Natural killer cell (primary cell): ENCODE measurements at places on chromosomes 1 and 21. TPM values are rescaled to one million over a fixed set of nuclear protein-coding genes. Genes with fewer than 3 reads are reported as not detected.

Gene MAB21L3
- not detected for total RNA-seq

Gene SPRR2F
- total RNA-seq, result not detected

Gene LEFTY2
- total RNA-seq, result not detected

Gene RBM11
- total RNA-seq, result 0.60 TPM

Gene S100A7
- total RNA-seq, result not detected

Gene AMY2A
- not detected for total RNA-seq

Gene VCAM1
- not detected for total RNA-seq

Gene NUF2
- total RNA-seq, result 5.6 TPM

Gene LCE2B
- total RNA-seq, result not detected

Gene SYNC
- not detected for total RNA-seq

Gene LCE1A
- not detected for total RNA-seq

Gene SLC35A3
- 40.2 TPM for total RNA-seq

Gene MPZ
- total RNA-seq, result 9.0 TPM

Gene TFF3
- total RNA-seq, result not detected

Gene LEMD1
- total RNA-seq, result not detected

Gene OR10T2
- total RNA-seq, result not detected

Gene DCAF6
- total RNA-seq, result 27.8 TPM

Gene EFNA1
- 1.5 TPM for total RNA-seq

Gene WNT2B
- 0.18 TPM for total RNA-seq

Gene SERPINC1
- 0.48 TPM for total RNA-seq

Gene SPRR2A
- total RNA-seq, result not detected

Gene TIMM17A
- total RNA-seq, result 48.7 TPM

Gene OR2G6
- total RNA-seq, result not detected

Gene MAN1A2
- 90.0 TPM for total RNA-seq

Gene SPATA46
- total RNA-seq, result not detected

Gene OVAAL
- not detected for total RNA-seq

Gene PBX1
- total RNA-seq, result 0.54 TPM

Gene MAEL
- total RNA-seq, result not detected

Gene MTMR11
- 1.8 TPM for total RNA-seq

Gene FCN3
- total RNA-seq, result not detected

Gene FAM3B
- 0.48 TPM for total RNA-seq

Gene SNX7
- total RNA-seq, result not detected

Gene SPRR2B
- not detected for total RNA-seq

Gene FALEC
- total RNA-seq, result not detected

Gene OXCT2
- 0.42 TPM for total RNA-seq

Gene ZSWIM5
- 1.1 TPM for total RNA-seq

Gene NPPA
- total RNA-seq, result not detected

Gene S1PR1
- total RNA-seq, result 33.5 TPM

Gene MAP7D1
- total RNA-seq, result 232 TPM

Gene NOTCH2NLA
- 41.0 TPM for total RNA-seq

Gene RSBN1
- total RNA-seq, result 30.1 TPM

Gene JAM2
- total RNA-seq, result 0.09 TPM

Gene PAQR6
- total RNA-seq, result 2.6 TPM

Gene OR2L3
- not detected for total RNA-seq

Gene PDZK1IP1
- not detected for total RNA-seq

Gene FBXO28
- total RNA-seq, result 28.1 TPM

Gene STUM
- total RNA-seq, result not detected

Gene LIN28A
- not detected for total RNA-seq

Gene SLC30A2
- total RNA-seq, result not detected

Gene ZNF669
- total RNA-seq, result 16.2 TPM

Gene KCNJ6
- total RNA-seq, result not detected

Gene COL18A1
- total RNA-seq, result 12.3 TPM
